ENCODE measurements at places on chromosomes 1 and 21.

DNA sequence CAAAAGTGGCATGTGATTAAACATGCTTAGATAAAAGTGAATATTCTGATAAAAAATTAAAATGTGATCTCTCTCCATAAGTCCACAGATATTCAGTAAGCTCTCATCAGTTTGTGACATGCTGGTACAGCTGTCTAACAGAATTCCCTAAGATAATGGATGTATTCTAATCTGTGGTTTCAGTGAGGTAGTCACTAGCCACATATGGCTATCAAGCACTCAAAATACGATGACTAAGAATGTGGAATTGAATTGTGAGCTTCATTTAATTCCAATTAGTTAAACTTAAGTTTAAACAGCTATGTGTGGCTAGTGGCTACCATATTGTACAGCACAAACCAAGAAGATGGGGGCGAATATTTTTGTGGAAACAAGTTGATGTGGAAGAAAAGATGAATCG, 4.1 kb upstream of the REG4 start:
- no peak for DNase-seq

GRCh38 chr1:205450448-205450847, 5.4 kb downstream of the BLACAT1 start:
- DNase-seq: no peak

GRCh38 chr1:39917825-39918224, 16.1 kb upstream of the MYCL start:
- no peak for DNase-seq

GRCh38 chr1:201260236-201260590, 23.1 kb upstream of the PKP1 start:
- DNase-seq: no peak

- no peak for DNase-seq
Observed at GRCh38 chr21:38567335-38567969, 69.2 kb upstream of the ERG start.
